Adrenal gland (tissue), 19 donors: ENCODE measurements at places on chromosomes 11 and 22.
A peak's percentile ranks its signal among the peaks of the same experiment; 100 is the strongest.

DNA sequence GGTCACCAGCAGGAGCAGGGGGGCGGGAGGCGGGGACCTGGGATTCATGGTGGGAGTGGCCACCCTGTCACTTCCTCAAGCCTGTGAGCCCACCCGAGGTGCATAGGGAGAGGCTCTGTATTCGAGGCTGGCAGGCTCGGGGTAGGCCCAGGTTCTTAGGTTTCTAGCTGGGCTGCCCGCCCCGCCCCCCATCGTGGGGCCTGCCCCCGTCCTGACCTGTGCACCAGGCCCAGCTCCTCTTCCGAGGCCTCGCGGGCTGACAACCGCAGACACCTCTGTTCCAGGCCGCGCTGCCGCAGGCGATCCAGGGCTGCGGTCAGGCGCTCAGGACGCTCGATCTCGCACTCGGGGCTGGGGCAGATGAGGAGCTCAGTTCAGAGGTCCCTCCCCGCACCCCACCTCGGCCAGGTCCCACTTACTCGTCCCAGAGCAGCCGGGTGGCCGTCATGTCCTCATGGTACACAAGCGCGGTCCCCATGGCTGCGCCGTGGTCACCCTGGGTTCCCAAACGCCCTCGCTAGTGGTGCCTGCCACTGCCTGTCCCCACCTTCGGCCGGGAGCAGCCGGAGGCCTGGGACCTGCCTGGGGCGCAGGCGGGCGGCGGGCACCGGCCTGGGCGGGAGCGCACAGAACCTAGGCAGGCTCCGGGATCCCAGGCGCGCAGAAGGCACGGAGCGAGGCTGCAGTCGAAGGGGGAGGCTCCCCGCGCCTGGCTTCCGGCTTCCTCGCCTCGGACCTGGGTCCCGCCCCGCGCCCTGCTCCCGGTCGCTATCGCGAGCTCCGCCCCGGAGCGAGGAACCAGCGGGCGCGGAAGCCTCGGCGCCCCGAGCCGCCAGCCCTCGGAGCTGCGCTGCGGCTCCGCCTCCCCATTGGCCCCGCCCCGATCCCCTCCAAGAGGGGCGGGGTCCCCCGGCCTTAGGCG, at the start of gene HDAC10:
Gene HDAC10 (minus strand): TSS at position 711 of the 922 bp plus-strand sequence. CDS start 233 bp downstream, at position 478.
- DNase-seq: peak; percentile 81

DNA sequence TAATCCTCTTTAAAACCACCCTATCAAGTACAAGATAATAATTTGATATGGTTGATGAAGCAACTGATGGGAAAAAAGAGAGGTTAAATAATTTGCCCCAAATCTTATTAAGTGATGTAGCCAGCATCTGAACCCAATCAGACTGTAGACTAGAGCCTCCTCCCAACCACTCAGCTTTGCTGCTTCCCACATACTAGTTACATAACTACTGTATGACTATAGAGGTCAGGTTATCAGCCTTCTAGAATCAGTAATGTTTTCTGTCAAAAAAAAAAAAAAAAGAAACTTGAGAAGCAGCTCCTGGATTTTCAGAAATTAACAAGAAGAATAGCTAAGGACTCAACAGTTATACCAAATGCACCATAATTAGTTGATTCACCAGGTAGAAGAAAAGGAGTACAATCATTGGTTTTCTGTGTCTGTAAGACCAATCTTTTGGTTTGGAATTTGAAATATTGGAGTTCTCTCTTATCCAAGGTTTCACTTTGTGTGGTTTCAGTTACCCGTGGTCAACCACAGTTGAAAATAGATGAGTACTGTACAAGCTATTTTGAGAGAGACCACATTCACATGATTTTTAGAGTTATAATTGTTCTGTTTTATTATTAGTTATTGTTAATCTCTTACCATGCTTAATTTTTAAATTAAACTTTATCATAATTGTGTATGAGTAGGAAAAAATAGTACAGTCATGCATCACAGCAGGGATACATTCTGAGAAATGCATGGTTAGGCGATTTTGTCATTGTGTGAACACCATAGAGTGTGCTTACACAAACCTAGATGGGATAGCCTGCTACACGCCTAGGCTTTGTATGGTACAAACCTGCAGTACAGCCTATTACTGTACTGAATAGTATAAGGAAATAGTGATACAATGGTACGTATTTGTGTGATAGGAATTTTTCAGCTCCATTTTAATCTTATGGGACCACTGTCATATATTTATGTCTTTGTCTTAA, 72.2 kb downstream of the PDHX start:
- DNase-seq: no peak

GRCh38 chr11:102932678-102933077, 22.9 kb downstream of the MMP13 start:
- DNase-seq: no peak

- DNase-seq: no peak
These were observed 83.3 kb downstream of the BARX2 start for GRCh38 chr11:129458756-129459535.

DNA sequence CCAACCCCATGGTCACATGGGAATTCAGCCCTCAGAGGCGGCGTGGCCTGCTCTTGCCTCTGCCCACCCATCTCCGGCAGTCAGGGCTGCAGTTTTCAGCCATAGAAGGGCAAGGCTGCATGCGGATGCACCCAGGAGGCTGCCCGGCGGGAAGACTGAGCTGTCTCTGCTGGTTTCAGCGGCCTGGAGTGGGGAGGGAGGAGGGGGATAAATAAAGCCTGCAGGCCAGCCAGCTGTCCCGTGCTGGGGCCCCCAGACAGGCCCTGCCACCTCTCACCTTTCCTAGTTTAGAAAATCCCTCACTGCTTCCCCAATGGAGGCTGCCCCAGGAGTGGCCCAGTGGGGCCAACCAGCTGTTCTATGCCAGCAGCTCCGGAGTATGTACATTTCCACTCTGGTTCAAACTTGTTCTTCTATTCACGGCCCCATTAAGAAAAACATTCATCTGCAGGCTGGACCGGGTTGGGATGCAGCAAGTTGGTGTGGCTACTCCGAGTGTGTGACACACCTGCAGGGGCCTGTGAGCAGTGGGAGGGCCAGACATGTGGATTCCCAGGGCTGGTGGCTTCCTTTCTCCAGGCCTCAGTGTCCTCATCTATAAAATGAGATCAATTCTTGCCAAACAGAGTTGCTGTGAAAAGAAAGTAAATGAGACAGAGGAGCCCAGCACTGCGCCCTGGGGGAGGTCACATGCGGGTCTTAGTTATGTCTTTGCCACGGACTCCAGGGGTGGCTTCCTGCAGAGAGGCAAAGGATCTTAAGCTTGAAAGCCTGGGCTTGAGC, 5.0 kb downstream of the MICALL1 start:
- no peak for DNase-seq

DNA sequence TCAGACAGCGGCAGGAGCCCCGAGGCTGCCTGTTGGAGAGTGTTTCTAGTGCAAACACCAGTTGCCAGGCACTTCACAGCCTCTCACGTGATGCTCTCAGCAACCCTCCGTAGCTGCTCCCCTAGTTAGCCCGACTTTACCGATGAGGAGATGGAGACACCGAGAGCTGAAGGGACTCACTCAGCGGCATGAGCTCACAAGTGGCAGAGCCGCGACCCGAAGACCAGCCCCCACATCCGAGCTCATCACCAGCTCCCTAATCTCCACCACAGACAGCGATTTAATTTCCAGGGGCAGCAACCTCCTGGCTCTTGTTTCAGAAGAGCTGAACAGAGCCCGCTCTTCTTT, 28.7 kb upstream of the RTL6 start:
- DNase-seq: no peak

DNA sequence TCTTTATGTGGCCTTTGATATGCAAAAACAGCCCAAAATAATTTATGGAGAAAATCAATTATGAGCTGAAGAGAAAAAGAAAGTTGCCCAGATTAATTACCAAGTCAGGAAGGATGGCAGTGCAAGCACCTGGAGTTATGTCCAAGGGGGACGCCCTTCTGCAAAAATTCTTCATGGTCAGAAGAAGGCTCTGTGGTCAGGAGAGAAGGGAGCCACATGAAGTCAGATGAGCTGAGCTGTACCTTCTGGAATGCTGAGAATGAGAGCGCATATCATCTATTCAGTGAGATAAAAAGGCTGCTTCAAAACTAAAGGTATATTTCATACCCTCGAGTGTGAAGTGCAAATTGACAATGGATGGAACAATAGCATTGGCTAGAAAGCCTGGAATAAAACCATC, 607.4 kb downstream of the NTM start:
- no peak for DNase-seq

DNA sequence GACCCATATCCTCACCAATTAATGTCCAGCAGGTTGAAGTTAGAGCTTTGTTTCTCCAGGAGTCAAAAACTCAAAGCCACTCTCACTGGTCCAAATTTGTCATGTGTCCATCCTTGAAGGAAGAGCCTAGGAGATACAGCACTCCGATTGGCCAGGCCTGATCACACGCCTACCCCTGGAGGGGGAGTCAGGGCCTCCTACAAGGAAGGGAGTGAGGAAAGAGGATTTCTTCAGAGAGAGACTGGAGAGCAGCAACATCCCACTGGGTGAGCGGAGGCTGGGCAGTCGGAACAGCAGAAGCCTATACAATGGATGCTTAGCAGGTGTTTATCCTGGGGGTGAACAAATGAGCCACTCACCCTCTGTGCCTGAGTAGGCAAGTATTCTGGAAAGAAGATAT, 113.9 kb downstream of the TRIM29 start:
- DNase-seq: no peak

GRCh38 chr11:103985041-103985440, 51.4 kb upstream of the DDI1 start:
- DNase-seq: no peak

- no peak for DNase-seq
These were observed 62.6 kb downstream of the POLD3 start for GRCh38 chr11:74654976-74655375.

DNA sequence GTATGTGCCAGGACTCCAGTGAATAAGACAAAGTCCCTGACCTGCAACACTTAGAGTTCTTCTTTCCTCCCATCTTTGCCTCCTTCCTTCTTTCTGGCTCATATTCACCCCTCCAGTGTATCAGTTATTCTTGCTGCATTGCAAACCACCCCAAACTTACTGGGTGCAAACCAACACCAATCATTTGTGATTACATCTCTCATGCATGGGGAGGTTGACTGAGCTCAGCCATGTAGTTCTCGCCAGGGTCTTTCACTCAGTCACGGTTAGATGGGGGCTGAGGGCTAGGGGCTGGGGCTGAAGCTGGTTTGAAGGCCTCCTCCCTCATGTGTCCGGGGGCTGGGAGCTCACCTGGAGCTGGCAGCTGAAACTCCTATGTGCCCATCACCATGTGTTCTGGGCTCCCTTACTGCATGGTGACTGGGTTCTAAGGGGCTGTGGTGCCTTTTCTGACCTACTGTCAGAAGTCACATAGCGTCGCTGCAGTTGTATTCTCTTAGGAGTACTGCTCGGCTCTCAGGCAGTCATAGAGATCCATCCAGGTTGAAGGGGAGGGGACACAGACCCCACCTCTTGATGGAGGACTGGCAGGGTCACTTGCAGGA, 35.0 kb upstream of the CACNG2 start:
- DNase-seq: peak; percentile 24

GRCh38 chr11:119130662-119131061, 9.3 kb downstream of the HINFP start:
- DNase-seq: no peak

DNA sequence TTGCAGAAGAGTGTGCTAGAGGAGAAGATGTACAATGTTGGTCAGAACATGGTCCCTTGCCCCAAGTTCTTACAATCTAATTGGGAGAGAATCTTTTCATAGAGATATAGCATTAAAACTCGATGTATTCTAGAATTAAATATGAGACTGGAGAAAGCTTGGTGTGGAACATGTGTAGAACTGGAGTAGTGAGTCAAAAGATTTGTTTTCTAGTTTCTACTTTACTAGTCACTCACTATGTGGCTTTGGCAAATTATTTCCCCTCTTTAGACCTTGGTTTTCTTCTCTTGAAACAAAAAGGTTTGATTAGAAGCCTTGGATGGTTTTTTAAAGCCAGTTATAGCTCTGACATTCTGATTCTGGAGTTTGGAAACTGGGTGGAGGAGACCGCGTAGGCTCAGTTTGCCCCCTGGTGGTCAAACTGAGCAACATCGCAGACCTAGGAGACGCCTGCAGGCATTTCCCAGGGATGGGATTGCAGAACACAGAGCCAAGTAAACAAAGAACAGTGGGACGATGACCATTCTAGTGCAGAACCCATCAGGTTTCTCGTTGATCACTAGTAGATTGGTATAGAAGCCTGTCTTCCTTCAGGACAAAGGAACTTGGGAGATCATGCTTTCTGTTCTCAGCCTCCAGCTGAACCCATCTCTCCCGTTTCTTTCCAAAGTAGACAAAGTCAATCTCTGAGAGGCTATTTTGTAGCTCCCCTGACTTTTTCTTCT, 8.5 kb upstream of the CHRDL2 start:
- peak; percentile 50 for DNase-seq

- no peak for DNase-seq
These were observed 24.2 kb downstream of the ALX4 start for GRCh38 chr11:44285756-44286155.

- DNase-seq: no peak
These were observed 15.0 kb upstream of the MUC6 start for GRCh38 chr11:1051356-1052132.

DNA sequence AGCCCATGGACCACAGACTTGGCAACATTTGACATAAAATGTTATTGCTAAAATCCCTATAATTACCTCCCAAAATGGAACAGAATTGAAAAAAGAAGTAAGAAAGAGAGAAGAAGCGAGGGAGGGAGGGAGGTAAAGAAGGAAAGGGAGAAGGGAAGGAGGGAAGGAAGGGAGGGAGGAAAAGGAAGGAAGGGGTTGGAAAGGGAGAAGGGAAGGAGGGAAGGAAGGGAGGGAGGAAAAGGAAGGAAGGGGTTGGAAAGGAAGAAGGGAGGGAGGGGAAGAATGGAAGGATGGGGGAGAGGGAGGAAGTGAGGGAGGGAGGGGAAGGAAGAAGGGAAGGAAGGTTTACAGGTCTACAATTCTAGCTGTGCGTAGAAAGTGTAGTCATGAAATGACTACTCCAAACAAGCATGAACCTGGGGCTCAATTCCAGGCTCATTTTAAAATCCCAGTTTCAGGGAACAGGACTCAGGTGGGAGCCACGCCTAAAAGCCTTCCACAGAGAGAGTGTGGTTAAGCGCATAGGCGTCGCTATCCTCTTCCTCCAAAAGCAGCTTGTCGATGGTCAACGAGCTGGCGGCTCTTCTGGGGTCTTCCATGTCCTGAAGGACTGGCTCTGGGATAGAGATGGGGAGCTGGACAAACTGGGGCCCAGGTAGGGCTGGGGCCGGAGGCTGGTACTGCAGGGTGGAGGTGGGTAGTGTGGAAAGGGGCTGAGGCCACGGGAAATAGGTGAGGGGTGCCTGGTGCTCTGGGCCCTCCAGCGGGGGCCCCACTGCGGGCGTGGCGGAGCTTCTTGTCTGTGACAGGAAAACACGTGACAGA, 25.1 kb downstream of the POU2AF1 start:
- DNase-seq: no peak

- DNase-seq: peak; percentile 73
These were observed 14.3 kb downstream of the BLID start for GRCh38 chr11:122101625-122102291.
